Fibroblast of villous mesenchyme (primary cell): ENCODE measurements at places on chromosomes 5 and 9.

GRCh38 chr9:120109242-120109641, 470.7 kb downstream of the CDK5RAP2 start:
- no peak for DNase-seq

DNA sequence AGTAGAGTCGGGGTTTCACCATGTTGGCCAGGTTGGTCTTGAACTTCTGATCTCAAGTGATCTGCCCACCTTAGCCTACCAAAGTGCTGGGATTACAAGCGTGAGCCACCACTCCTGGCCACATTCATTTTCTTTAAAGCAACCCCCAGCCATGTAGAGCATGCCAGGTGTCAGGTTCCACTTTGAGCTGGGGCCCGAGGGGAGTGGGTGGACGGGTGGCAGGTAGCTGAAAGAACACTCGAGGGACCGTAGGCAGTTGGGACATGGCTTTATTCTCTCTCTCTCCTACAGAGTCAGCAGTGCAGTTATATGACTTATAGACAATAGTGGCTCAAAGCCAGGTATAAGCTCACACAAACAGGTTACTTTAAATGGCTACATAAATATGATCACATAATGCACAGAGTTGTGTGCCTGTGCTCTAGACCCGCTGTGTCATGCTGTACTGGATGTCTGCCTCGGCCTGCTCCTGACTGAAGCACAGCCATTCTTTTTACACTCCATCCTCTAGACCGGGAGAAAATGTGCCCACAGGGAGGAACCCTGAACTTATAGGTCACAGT, 60.5 kb upstream of the FAM120A start:
- no peak for DNase-seq

GRCh38 chr5:96016216-96016615, 54.6 kb upstream of the ELL2 start:
- DNase-seq, result no peak

- DNase-seq, result peak; percentile 18
These were observed 79.3 kb upstream of the MAP3K1 start for GRCh38 chr5:56735849-56736641.

DNA sequence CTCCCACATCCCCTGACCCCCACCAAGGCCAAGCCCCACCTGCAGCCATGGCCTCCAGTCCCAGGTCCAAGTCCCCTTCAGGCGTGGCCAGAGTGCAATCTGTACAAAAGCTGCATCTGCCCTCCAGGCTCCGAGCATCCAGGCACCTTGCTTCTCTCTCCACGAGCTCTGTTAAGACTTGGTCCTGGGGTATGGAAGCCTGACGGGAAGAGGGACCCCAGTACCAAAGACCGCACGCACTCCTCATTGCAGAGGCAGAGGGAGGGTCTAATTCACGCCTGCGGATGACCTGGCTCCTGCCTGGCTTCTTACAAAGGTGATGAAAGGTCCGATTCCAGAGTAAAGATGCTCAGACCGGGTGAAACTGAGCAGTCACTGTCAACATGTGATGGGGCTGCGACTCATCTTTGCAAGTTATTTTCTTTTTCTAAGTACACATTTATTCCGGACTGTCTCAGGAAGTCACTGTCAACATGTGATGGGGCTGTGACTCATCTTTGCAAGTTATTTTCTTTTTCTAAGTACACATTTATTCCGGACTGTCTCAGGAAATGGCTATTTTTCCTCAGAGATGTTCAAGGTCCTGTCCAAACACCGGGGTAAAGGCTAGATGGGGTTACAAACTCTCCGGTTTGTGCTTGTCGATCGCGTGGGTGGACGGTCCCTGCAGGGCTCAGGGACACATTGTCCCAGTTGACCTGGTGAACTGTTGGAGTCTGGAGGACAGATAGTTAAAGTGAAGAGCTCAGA, 252.0 kb upstream of the IRX4 start:
- peak; percentile 42 for DNase-seq

DNA sequence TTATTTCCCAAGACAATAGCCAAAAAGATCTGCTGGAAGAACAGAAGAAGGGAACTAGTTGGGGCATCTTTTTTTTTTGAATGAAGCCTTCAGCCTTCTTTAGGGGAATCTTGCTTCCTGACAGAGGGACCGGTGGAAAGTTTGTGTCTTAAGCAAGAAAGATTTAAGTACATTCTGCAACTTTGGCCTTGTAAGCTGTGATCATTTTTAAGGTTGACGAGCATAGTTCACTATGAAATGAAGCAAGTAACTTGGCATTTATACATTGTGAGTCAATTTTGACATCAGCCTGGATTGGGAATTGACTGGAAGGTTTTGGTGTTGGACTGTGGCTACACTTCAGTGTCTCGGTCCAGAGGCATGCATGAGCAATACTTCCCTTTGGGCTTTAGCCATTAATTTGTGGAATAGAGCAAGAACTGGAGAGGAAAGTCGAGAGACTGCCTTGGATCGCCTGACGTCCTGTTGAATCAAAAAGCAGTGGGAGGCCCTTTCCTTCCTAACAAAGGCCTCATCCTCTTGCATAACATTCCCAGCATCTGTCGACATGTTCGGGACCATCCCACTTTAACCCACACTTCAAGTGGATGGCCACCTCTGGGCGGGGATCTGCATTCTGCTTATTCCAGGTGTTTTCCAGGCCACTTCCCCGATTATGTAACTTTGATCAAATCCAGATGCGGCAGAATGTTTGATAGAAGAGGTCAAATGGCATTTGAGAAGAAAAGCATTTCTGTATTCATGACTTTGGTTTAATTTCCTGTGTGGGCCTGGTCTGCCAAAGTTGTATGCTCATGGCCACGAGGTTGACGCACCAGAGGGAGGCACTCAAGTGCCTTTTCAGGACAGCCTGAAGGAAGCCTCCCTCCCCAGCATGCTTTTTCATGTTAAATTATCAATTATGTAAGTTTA, 12.5 kb downstream of the ABL1 start:
- DNase-seq, result peak; percentile 98

GRCh38 chr9:136796238-136796774, at the start of gene CCDC183:
Gene CCDC183 (plus strand): TSS chr9:136796338. CDS start chr9:136796398, 60 bp downstream.
- no peak for DNase-seq

GRCh38 chr9:104091708-104092107, 2.4 kb upstream of the SMC2 start:
- peak; percentile 53 for DNase-seq

- no peak for DNase-seq
These were observed 248.3 kb upstream of the KCNN2 start for GRCh38 chr5:114113604-114114003.

GRCh38 chr9:97502222-97502983, 937 bp downstream of the TMOD1 start:
- DNase-seq, result no peak

DNA sequence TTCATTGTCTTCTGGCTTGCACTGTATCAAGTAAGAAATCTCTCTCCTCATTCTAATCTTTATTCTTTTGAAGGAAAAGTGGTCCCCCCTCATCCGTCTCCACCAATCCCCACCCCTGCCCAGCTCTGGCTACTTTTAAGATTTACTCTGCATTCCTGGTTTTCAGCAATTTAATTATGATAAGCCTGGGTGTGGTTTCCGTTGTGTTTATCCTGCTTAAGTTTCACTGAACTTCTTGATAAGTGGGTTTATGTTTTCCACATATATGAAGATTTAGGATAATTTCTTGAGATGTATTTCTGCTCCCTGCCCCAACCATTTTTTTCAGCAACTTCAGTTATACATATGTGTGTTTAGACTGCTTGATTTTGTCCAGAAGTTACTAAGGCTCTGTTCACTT, 46.5 kb downstream of the PTBP3 start:
- DNase-seq, result peak; percentile 41

DNA sequence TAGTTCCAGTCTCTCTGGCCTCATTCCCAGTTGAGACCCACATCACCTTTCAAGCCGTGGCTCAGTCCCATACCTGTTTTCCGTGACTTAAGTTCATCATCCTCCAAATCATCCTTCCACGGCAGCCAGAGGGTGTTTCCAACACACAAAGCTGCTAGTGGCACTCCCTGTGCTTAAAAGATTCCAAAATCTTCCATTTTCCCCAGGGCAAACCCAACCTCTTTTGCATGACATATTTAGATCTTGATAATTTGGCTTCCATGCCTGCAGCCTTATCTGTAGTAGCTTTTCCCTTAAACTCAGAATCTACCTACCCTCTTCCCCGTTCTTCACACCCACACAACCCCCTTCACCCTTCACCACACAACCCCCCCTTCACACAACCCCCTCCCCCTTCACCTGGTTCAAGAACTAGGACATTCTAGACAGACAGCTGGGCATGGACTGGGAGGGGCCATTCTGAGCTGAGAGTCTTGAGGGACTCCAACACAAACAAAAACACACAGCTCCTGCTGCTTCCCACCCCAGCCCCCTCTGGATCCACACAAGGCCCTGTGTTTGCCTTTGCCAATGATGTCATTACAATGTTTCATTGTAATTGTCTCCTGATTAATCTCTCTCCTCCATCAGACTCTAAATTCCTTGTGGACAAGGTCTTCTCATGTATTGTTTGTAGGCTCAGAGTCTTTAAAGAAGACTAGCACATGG, 268.2 kb downstream of the SH3GL2 start:
- no peak for DNase-seq

GRCh38 chr9:15086778-15087324, 176.6 kb upstream of the FREM1 start:
- DNase-seq, result peak; percentile 54

DNA sequence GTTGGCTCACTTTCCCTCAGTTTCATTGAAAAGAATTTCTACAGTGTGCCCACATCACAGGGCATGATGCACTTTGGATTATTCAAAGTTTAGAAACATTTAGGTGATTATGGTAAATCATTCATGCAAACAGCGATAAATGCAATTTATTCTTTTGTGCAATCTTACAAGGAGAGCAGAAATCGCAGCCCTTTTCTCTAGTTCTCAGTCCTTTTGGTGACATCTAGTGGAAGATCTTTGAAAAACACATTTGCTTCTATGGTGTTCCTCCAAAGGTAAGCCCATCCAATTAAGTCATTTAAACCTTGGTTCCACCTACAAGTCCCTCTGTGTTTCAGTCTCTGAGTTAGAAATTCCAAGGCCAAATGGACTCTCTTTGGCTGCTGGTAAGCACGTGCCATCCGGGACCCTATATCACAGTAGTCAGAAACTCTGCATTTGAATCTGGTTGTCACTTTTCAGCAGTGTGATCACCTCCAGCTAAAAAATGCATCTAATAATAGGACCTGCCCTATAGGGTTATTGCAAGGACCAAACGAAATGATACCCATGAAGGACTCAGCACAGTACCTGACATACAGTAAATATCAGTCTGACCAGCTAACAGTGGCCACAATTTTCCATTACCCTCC, 66.4 kb downstream of the MACROH2A1 start:
- DNase-seq, result peak; percentile 78

DNA sequence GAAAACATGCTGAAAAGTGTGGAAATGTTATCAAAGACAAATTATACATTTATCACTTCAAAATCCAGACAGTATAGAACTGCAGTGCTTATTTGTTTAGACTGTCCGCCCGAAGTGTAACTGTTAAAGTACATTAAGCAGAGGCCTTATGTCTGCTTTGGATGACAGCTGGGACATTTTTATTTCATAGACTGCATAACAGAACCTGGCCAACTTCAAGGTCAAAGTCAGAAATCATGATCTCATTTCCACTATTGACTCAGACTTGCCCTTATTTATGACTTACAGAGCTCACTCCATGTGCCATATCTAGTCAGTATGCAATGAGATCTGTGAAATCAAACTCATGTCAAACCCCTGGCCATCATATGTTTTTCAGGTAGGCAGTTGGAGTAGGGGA, 87.7 kb downstream of the RAB3C start:
- DNase-seq, result no peak

GRCh38 chr5:2869471-2869870, 118.0 kb upstream of the IRX2 start:
- no peak for DNase-seq

DNA sequence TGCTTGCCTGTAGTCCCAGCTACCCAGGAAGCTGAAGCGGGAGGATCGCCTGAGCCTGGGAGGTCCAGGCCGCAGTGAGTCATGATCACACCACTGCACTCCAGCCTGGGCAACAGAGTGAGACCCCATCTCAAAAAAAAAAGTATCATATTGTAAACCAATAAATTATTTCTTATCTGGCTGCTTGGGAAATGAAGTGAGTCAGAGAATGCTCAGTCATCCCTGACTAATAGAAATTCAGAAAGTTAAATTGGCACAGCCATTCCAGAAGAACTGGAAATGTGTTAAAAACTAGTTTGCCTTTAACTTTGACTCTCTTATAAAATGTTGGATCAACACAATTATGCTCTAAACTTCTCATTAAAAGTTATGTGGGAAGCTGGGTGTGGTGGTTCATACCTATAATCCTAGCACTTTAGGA, 9.8 kb upstream of the GNE start:
- peak; percentile 24 for DNase-seq

DNA sequence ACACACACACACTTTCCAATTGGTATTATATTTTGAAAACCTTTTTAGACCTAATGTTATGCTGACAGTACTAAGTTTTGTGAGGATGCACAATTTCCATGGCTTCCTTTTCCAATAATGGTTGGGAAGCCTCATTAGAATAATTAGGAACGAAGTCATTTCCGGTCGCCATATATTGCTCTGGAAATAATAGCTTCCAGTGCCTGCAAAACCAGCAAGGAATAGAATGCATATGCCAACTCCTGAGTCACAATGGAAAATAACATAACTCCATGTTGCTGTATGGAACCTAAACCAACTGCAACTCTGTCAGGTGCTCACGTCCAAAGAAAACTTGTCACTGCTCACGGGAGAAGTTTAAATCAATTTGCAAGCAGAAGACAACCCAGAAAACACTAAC, 222.0 kb downstream of the EBF1 start:
- DNase-seq, result no peak

DNA sequence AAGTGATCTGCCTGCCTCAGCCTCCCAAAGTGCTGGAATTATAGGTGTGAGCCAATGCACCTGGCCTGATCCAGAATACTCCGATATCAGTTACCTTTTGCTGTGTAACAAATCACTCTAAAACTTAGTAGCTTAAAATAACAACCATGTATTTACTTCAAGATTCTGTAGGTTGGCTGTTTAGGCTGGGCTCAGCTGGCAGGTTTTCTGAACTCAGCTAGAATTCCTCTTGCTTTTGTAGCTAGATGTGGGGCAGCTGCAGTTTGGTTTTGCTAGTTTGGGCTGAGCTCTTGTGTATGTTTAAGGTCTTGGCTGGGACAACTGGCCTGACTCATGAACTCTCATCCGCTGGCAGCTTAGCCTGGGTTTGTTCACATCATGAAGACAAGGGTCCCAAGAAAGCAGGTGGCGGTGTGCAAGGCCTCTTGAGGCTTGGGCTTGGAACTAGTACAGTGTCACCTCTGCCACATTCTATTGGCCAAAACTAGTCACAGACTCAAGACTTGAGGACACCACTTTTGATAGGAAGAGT, 138.3 kb upstream of the SHB start:
- DNase-seq, result no peak

- no peak for DNase-seq
These were observed 22.8 kb upstream of the TCF7 start for GRCh38 chr5:134091626-134092121.

- DNase-seq, result no peak
These were observed 12.4 kb downstream of the TTC39B start for GRCh38 chr9:15294604-15295003.

DNA sequence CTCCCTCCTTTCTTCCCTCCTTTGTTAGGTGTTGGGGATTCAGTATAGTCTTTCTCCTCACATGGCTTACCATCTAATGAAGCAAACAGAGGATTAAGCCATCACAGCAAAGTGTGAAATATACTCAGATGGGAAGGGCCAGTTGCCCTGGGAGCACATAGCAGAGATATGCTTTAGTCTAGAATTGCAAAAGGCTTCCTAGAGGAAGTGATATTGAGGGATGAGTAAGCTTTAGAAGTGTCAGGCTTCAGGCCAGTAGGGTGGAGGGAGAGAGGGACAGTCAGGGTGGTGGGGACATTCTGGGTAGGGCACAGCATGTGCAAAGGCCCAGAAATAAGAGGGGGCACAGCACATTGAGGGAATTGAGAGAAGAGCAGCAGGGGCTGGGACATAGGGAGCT, 46.2 kb upstream of the GLRA1 start:
- no peak for DNase-seq
